ENCODE measurements at places on chromosomes 12 and 14.

DNA sequence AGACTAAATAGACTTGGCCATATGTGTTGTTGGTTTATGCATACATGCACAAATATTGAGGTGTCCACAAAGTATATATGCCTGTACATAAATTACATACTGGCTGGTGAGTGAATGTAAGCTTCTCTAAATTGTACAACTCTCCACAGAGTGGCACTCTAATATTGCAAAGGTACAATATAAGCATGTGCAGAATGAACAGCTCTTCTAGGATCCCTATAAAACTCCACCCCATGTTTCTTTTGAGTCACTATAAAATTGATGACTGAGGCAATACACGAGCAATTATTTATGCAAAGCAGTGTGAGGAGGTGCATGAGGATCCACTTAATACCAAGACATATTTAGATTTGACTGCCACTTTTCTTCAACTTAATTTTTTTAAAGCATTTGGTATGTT lies 172.2 kb downstream of the NAV3 start:
- DNase-seq, result no peak

- DNase-seq, result no peak
These were observed 82.9 kb downstream of the SSPN start for GRCh38 chr12:26278266-26278665.

- no peak for DNase-seq
These were observed 3.1 kb upstream of the HPD start for GRCh38 chr12:121861636-121862254.

DNA sequence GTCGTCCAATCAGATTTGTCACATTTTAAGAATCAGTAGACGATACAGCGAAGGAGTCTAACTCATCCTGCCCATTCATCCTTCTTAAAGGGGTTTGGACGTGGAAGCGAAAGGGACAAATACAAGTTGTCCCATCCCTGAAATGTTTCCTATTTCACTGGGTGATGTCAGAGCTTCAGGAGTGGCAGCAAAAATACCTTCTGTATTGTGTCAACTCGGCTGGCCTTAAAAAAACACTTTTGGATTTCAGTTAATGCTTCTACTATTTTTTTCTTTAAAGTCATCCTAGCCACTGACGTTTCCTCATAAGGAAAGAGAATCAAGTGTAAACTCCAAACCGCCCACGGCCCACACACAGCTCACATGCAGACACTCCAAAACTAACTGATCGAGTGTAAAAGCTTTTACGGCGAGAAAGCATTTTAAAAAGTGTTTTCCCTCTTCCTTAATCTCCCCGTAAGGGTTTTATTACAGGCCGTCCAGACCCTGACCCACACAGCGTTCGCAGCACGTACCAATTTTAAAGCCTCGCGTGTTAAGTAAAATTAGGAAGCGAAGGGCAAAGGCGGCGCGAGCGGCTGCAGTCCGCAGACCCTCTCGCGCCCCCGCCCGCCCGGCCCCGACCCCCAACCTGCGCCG lies 593 bp downstream of the CFL2 start:
- peak; percentile 30 for DNase-seq

- DNase-seq, result peak; percentile 25
These were observed 25.1 kb upstream of the RPLP0 start for GRCh38 chr12:120225852-120226640.

- no peak for DNase-seq
These were observed 10.5 kb downstream of the AKT1 start for GRCh38 chr14:104784846-104785707.

GRCh38 chr12:60123557-60123956 lies 527.7 kb downstream of the SLC16A7 start:
- no peak for DNase-seq

DNA sequence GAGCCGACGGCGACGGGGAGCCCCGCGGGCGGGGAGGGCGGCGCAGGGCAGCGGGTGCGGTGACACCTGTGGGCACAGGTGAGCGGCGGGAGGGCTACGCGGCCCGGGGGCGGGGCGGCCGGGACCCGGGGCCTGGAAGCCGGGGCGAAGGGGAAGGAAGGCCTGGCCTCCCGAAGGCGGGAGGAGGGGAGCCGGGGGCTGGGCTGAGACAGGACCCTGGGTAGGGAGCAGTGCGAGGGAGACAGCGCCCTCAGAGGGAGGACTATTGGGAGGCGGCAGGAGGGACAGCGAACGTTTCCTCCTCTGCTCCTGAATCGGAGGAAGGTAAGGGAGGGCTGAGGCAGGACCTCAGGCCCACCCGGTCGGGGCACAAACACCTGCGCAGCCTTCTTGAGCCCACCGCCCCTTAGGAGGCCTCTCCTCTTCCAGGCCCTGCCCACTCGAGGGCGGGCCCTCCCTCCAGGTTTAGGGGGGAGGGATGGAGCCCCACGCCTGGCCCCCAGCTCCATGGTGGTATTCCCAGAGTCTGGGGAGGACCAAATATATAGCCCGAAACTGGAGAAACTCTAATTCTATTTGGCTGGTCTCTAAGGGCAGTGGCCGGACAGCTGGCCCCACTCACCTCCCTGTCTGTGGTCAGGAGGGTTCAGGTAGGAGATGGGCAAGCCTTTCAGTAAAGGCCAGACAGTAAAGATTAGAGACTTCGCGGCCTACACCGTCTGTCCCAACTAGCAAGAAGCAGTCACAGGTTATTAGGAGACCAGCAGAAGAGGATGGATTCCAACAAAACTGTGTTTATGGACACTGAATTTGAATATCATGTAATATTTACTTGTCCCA lies 509 bp downstream of the PLEKHG6 start:
- no peak for DNase-seq

GRCh38 chr12:8996682-8997405 lies 7.5 kb downstream of the KLRG1 start:
- DNase-seq, result peak; percentile 37

GRCh38 chr12:74776378-74776777 lies 238.7 kb downstream of the ATXN7L3B start:
- DNase-seq, result no peak

DNA sequence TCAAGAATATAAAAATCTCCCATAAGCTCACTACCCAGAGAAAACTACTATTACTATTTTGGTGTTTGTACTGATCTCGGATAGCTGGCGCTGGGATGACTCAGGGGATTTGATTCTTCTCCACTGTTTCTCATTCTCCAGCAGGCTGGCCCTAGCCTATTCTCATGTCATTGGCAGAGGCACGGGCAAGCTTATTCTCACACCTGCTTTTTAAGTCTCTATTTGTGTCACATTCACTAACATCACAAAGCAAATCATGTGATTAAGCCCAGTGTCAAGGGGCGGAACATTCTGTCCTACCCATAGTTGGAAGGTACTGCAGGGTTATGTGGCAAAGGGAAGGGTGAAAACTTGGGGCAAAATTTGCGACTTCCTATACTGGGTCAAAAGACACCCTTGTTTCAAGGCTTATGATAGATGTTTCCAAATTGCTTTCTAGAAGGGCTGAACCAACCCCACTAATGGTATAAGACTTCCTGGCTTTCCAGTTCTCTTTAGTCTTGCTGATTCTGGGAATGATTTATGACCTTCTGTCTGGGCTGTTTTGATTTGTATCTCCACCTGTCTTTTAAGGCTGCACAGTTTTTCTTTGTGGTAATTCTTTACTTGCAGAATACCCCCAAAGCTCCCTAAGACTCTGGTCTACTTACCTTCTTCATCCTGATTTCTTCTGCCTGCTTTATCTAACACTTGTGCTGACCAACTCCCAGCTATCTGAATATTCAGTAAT lies 406.4 kb downstream of the NRXN3 start:
- no peak for DNase-seq

- no peak for DNase-seq
These were observed 37.6 kb downstream of the MVK start for GRCh38 chr12:109611223-109611622.

- no peak for DNase-seq
These were observed 45.7 kb downstream of the SPPL3 start for GRCh38 chr12:120858306-120859088.

DNA sequence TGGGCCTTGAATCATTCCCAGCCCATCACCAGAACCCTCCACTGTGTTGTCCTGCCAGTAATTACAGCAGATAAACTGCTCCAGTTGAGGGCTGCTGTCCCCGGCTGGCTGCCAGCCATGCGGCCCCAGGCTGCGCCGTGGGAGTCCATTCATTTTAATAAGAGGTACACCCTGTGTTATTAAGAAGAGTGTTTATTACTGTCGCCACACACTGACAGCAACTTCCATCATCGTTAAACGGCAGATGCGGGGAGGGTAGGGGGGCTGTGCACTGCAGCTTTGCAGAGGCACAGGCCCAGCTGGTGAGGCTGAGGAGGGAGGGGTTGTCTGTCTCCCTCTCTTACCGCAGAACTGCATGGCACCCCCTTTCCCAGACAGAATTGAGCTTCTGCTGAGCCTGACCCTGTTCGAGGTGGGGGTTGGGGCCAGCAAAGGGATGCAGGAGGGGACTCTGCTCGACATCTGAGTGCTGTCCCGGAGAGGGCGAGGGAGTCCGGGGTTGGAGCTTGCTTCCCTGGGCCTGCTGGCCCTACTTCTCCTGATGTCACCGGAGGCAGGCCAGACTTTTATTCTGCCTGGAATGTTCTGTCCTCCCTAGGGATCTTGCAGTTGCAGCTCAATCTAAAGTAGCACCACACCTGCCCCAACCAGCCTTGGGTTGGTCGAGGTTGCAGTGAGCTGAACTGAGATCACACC lies 33.8 kb upstream of the GPATCH2L start:
- no peak for DNase-seq

GRCh38 chr12:8078398-8078797 lies 3.7 kb upstream of the NECAP1 start:
- DNase-seq, result peak; percentile 78

GRCh38 chr12:70244409-70244808 lies 1.2 kb downstream of the CNOT2 start:
- DNase-seq, result no peak

DNA sequence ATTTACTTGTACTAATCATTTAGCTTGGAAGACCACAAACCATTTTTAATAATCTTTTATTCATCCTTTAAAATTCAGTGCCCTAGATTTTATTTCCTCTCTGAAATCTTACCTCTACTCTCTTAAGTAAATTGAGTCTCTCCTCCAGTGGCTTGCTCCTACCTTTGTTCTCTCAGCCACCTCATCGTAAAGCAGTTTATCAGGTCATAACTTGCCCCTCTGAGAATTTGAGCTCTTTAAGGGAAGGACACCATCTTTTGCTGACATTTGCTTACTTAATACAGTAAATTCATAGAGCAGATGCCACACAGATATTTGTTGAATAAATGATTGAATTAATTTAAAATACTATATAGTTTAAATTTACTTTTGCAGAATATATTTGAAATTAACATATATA lies 794.3 kb downstream of the C12orf50 start:
- DNase-seq, result no peak

GRCh38 chr14:39988939-39989338 lies 556.7 kb upstream of the FBXO33 start:
- no peak for DNase-seq

Data from CD4-positive, alpha-beta T cell treated with Interleukin-17A for 4 hours (primary cell).